ENCODE measurements at places on chromosomes 13 and 19. TPM values are rescaled to one million over a fixed set of nuclear protein-coding genes. Genes with fewer than 3 reads are reported as not detected.

The ENOX1 gene
- total RNA-seq, result not detected

The ADGRE3 gene
- total RNA-seq, result not detected

The MBD3L2B gene
- total RNA-seq, result not detected

The KANK2 gene
- total RNA-seq, result 0.39 TPM

The ZNF865 gene
- total RNA-seq, result 20.9 TPM

DNA sequence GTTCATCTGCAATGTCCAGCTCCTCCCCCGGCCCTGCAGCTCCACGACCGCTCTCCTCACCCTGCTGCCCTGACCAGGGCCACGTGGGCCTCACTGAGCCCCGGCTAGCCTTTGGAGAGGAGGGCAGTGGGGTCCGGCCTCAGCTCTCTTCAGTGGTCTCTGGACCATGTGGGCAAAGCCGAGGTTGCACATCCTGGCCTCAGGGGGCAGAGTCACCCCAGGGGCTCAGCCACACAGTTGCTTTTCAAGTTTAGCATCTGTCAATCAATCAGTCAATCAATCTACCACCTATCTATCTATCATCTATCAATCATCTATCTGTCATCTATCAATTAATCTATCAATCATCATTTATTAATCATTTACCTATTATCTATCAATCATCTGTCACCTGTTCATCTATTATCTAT is 3.0 kb upstream of the DIRAS1 start:
- H3K4me3 ChIP-seq, result no peak overlapping the region
- H3K36me3 ChIP-seq, result no peaks in the 10 kb centered on the region

- H3K4me3 ChIP-seq, result no peak overlapping the region
- H3K27me3 ChIP-seq, result no peaks in the 10 kb centered on the region
- DNase-seq, result no peak
- H3K4me1 ChIP-seq, result no peaks in the 10 kb centered on the region
- H3K36me3 ChIP-seq, result no peaks in the 10 kb centered on the region
- no peak overlapping the region for H3K27ac ChIP-seq
These were observed 13.1 kb downstream of the SCEL start for GRCh38 chr13:77548594-77548993.

DNA sequence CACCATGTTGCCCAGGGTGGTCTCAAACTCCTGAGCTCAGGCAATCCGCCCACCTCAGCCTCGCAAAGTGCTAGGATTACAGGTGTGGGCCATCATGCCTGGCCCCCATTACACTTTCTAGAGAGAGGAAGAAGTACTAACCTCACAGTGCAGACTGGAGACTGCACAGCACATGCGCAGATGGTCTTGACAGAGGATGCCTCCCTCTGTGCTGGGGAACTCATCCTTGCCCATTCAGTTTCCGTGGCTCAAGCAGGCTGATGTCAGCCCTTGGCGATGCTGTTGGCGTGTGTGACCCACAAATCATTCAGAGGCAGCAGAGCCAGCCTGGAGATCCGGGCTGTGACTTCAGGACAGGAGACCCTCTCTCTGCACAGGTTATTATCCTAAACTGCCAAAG is 14.6 kb upstream of the FFAR2 start:
- H3K4me1 ChIP-seq, result peaks cover 20% of the 10 kb centered on the region
- DNase-seq, result no peak
- H3K27ac ChIP-seq, result no peak overlapping the region
- H3K36me3 ChIP-seq, result no peaks in the 10 kb centered on the region
- H3K27me3 ChIP-seq, result no peaks in the 10 kb centered on the region

DNA sequence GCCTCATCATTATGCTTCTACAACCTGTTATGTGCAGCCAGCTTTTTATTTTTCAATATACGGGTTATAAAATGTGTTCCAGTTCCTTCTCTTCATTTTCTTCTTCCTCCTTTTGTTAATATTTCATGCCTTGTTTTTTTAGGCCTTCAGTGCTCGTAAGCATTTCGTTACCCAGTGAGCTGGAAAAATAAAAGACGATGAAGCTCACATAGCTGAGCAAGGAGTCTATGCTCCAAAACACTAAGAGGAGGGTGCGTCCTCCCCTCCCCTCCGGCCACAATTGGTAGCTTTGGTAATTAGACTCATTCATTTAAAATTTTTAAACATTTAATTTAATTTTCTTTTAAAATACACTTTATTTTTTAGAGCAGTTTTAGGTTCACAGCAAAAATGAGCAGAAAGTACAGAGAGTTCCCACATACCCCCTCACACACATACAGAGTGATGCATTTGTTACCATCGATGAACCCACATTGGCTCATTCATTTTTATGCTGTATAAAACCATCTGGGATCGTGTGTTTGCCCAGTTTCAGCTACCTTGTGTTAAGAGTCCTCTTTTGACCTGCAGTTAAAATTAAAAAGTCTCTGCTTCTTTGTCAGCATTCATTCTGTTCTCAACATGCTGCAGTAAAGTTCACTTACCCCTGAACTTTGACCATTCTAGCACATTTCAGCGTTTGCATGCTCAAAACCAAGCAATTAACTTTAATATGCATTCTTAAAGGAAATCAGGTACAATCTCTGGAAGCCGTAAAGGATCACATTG is 223.9 kb downstream of the LACC1 start:
- no peak overlapping the region for H3K27ac ChIP-seq
- H3K36me3 ChIP-seq, result no peaks in the 10 kb centered on the region
- DNase-seq, result no peak
- H3K27me3 ChIP-seq, result no peaks in the 10 kb centered on the region
- H3K4me1 ChIP-seq, result no peaks in the 10 kb centered on the region
- H3K4me3 ChIP-seq, result no peak overlapping the region

DNA sequence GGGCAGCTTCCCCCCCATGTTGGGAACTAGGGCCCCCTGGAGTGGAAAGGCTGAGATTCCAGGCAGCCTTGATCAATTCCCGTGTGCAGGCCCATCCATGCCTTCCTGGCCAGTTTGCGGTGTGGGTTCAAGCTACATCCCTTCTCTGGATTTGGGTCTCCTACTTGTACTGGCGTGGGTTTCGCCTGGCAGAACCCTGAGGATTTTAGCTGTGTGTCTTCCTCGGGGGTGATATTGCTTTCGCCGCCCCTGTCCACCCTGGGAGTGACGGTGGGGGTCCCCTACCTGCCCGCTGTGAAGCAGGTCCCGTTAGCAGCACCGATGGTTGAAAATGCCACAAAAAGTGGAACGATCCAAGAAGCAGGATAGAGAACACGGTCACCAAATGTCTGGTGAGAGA is 11.4 kb downstream of the SLC7A9 start:
- H3K4me1 ChIP-seq, result no peaks in the 10 kb centered on the region
- no peak for DNase-seq
- no peaks in the 10 kb centered on the region for H3K36me3 ChIP-seq
- no peak overlapping the region for H3K4me3 ChIP-seq
- H3K27ac ChIP-seq, result no peak overlapping the region
- H3K27me3 ChIP-seq, result no peaks in the 10 kb centered on the region

DNA sequence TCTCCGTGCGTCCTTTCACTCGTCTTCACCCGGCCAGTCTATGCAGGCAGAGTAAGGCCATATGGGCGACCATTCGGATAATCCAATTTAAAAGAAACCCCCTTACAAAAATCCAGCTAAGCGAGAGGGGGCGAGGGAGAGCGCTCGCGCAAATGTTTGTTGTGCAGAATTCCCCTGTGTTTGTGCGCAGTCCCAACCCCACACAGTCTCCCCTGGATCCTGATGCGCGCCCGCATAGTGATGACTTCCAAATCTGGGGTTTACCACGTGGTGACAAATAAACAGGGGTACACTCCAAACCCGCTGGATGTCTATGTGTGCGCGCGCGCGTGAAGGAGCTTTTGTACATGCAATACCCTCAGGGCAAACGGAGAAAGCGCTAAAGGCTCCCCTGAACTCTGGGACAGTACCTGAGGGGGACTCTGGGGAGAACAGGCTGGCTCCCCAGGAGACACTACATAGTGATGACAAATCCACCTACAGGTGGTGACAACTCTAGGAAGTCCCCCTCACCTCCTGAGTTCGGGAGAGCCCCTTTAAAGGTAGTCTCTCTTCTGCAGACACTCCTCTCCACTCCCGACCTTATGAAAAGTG is 8.5 kb downstream of the SOX21 start:
- peaks cover 49% of the 10 kb centered on the region for H3K27me3 ChIP-seq
- peaks cover 10% of the 10 kb centered on the region for H3K4me1 ChIP-seq
- H3K36me3 ChIP-seq, result no peaks in the 10 kb centered on the region
- no peak overlapping the region for H3K4me3 ChIP-seq
- no peak overlapping the region for H3K27ac ChIP-seq

DNA sequence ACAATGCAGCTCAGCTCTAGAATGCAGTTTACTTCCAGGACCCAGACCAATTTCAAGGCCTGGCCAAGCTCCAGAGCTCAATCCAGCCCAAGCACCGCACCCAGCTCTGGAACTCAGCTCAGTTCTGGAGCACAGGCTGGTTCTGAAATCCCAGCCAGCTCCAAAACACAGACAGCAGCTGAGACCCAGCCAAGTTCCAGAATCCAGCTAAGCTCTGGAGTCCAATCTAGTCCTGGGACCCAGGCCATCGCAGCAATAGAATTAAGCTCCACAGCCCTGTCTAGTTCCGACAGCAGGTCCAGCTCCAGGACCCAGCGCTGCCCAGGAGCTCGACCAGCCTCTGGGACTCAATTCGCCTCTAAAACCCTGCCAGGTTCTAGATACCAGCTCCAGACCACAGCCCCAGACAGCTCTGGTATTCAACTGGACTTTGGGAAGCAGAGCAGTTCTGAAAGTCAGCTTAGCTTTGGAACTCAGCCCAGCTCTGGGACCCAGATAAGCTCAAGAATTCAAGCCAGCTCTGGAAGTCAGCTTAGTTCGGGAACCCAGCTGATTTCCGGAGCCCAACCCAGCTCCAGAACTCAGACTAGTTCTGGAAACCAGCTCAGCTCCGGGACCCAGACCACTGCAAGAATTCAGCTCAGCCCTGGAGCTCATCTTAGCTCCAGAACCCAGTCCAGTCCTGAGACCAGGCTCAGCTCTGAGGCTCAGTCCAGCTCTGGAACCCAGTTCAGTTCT is 6.8 kb downstream of the GIPC3 start:
- H3K27me3 ChIP-seq, result no peaks in the 10 kb centered on the region
- H3K36me3 ChIP-seq, result no peaks in the 10 kb centered on the region
- H3K4me3 ChIP-seq, result no peak overlapping the region
- no peaks in the 10 kb centered on the region for H3K4me1 ChIP-seq

GRCh38 chr13:108276060-108276459 is 6.5 kb downstream of the TNFSF13B start:
- no peak overlapping the region for H3K4me3 ChIP-seq
- H3K4me1 ChIP-seq, result peaks cover 6% of the 10 kb centered on the region
- no peaks in the 10 kb centered on the region for H3K27me3 ChIP-seq
- H3K36me3 ChIP-seq, result no peaks in the 10 kb centered on the region
- DNase-seq, result no peak
- H3K27ac ChIP-seq, result no peak overlapping the region

GRCh38 chr19:55014714-55015113 is 23.4 kb downstream of the GP6 start:
- H3K27me3 ChIP-seq, result no peaks in the 10 kb centered on the region
- no peaks in the 10 kb centered on the region for H3K36me3 ChIP-seq
- H3K4me1 ChIP-seq, result peaks cover 4% of the 10 kb centered on the region
- no peak for DNase-seq
- H3K4me3 ChIP-seq, result no peak overlapping the region

GRCh38 chr19:18419195-18419698 is at the start of gene SSBP4:
TSS of gene SSBP4 (plus strand) at chr19:18419398. CDS start at chr19:18419649, 251 bp downstream.
- H3K4me1 ChIP-seq, result peaks cover 87% of the 10 kb centered on the region
- peak; percentile 83 for DNase-seq
- no peaks in the 10 kb centered on the region for H3K36me3 ChIP-seq
- H3K27ac ChIP-seq, result peak within 1 kb of the TSS; percentile 70
- H3K4me3 ChIP-seq, result peak within 1 kb of the TSS; percentile 64

GRCh38 chr19:4477034-4477801 is 5.1 kb downstream of the HDGFL2 start:
- peaks cover 21% of the 10 kb centered on the region for H3K4me1 ChIP-seq
- no peaks in the 10 kb centered on the region for H3K27me3 ChIP-seq
- H3K27ac ChIP-seq, result no peak overlapping the region

DNA sequence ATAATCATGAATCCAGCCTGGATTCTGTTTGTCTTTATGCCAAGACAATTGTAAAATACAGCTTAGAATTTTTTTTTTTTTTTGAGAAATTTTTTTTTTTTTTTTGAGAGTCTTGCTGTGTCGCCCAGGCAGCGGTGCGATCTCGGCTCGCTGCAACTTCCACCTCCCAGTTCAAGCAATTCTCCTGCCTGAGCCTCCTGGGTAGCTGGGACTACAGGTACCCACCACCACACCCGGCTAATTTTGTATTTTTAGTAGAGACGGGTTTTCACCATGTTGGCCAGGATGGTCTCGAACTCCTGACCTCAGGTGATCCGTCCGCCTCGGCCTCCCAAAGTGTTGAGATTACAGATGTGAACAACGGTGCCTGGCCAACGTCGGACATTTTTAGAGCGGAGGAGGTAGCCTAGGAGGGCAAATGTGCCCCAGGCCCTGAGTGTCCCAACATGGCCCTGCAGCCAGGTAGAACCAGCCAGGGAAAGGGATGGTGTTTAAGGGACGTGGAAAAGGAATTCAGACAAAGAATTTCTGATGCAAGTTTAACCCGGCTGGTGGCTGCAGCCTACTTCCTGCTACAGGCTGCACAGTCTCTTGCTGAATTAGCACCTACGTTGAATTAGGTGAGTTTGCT is 89.8 kb downstream of the GNG7 start:
- no peak for DNase-seq
- H3K4me1 ChIP-seq, result peaks cover 44% of the 10 kb centered on the region
- H3K4me3 ChIP-seq, result no peak overlapping the region
- no peaks in the 10 kb centered on the region for H3K36me3 ChIP-seq

- H3K27ac ChIP-seq, result peak within 1 kb of the TSS; percentile 86
- peak; percentile 89 for DNase-seq
- peaks cover 21% of the 10 kb centered on the region for H3K4me1 ChIP-seq
- H3K36me3 ChIP-seq, result peaks cover 2% of the 10 kb centered on the region
- peak within 1 kb of the TSS; percentile 44 for H3K4me3 ChIP-seq
These were observed at the start of gene KPTN for GRCh38 chr19:47483800-47484690. TSS of gene KPTN (minus strand) at chr19:47484219. CDS start at chr19:47484160, 59 bp downstream.

DNA sequence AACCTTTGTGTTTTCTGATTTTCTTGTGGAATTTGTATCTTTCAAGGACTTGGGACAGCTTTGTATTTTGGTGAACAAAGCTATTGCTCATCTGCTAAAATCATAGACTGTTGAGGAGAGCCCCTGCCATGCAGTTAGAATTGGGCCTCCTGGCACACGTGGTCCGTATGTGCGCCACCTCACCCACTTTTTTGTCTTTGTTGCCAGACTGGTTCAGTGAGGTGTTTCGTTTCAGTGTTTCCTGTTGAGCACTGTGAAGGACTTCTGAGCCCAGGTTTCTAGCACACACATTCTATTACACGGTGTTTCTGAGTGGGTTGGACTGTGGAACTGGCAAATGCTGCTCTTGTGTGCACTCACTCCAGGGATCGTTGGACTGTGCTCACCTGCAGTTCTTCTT is 37.6 kb upstream of the RNF113B start:
- H3K27me3 ChIP-seq, result peaks cover 3% of the 10 kb centered on the region
- no peaks in the 10 kb centered on the region for H3K36me3 ChIP-seq
- H3K4me3 ChIP-seq, result no peak overlapping the region
- no peak for DNase-seq
- H3K27ac ChIP-seq, result no peak overlapping the region

DNA sequence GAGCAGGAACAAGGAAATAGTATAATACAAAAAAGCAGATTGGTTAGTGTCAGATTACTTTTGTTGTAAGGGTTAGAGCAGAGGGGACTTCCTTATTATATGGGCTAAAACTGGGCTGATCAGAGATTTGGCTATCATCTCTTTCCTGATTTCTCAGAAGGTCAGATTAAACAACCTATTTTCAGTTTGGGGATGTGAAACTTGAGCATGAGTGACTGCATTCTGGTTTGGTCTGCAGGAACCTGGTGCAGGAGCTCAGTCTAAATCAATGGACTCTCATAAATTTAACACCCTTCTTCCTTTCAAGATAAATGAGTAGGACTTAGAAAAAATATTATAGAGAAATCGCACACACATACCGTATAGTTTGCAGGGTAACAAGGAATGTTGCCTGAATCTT is 12.9 kb upstream of the RFXAP start:
- no peaks in the 10 kb centered on the region for H3K4me1 ChIP-seq
- no peak overlapping the region for H3K27ac ChIP-seq
- H3K4me3 ChIP-seq, result no peak overlapping the region
- peaks cover 5% of the 10 kb centered on the region for H3K27me3 ChIP-seq
